Peyer's patch (tissue), 4 donors: ENCODE measurements at places on chromosomes 2 and 18. TPM values are rescaled to one million over a fixed set of nuclear protein-coding genes. Genes with fewer than 3 reads are reported as not detected.

PLEKHM3 gene
- 14.4 TPM for total RNA-seq

ANKRD39 gene
- total RNA-seq: 16.6 TPM

SERPINB2 gene
- not detected for total RNA-seq

PAIP2B gene
- total RNA-seq: 10.7 TPM

IL37 gene
- total RNA-seq: not detected

RFX8 gene
- total RNA-seq: not detected

AOX1 gene
- 36.3 TPM for total RNA-seq

CCDC85A gene
- 1.1 TPM for total RNA-seq

CMPK2 gene
- total RNA-seq: 10.2 TPM

KLHL14 gene
- 0.28 TPM for total RNA-seq

CHN1 gene
- 10.3 TPM for total RNA-seq

ATP8B1 gene
- total RNA-seq: 115 TPM

EPAS1 gene
- 114 TPM for total RNA-seq

DSG1 gene
- not detected for total RNA-seq

BOLL gene
- not detected for total RNA-seq

TIMM21 gene
- total RNA-seq: 21.3 TPM

EVA1A gene
- total RNA-seq: 0.70 TPM

LOXHD1 gene
- 0.19 TPM for total RNA-seq

DUSP2 gene
- total RNA-seq: 2.7 TPM

ABCB11 gene
- total RNA-seq: 0.54 TPM

IL1RN gene
- total RNA-seq: not detected

SERPINB13 gene
- total RNA-seq: not detected

LYPD6 gene
- total RNA-seq: 1.6 TPM

HES6 gene
- 54.0 TPM for total RNA-seq

ZNF804A gene
- 0.95 TPM for total RNA-seq

TTN gene
- total RNA-seq: 10.2 TPM

POTEJ gene
- total RNA-seq: not detected

R3HDM1 gene
- 30.3 TPM for total RNA-seq

CCDC178 gene
- not detected for total RNA-seq

PJVK gene
- 1.7 TPM for total RNA-seq

CHAC2 gene
- 1.9 TPM for total RNA-seq

ALPI gene
- total RNA-seq: 22.3 TPM

NYAP2 gene
- not detected for total RNA-seq
